ENCODE measurements at places on chromosomes 6 and 20.

GRCh38 chr20:13687815-13688214 is 49.1 kb upstream of the TASP1 start:
- DNase-seq, result no peak

- DNase-seq, result no peak
These were observed 41.1 kb downstream of the FOXP4 start for GRCh38 chr6:41587131-41587879.

- DNase-seq, result no peak
These were observed 20.3 kb upstream of the ABT1 start for GRCh38 chr6:26576407-26576843.

GRCh38 chr6:35147486-35147885 is 6.3 kb upstream of the TCP11 start:
- no peak for DNase-seq

- no peak for DNase-seq
These were observed 4.8 kb downstream of the SLC32A1 start for GRCh38 chr20:38728911-38729642.

DNA sequence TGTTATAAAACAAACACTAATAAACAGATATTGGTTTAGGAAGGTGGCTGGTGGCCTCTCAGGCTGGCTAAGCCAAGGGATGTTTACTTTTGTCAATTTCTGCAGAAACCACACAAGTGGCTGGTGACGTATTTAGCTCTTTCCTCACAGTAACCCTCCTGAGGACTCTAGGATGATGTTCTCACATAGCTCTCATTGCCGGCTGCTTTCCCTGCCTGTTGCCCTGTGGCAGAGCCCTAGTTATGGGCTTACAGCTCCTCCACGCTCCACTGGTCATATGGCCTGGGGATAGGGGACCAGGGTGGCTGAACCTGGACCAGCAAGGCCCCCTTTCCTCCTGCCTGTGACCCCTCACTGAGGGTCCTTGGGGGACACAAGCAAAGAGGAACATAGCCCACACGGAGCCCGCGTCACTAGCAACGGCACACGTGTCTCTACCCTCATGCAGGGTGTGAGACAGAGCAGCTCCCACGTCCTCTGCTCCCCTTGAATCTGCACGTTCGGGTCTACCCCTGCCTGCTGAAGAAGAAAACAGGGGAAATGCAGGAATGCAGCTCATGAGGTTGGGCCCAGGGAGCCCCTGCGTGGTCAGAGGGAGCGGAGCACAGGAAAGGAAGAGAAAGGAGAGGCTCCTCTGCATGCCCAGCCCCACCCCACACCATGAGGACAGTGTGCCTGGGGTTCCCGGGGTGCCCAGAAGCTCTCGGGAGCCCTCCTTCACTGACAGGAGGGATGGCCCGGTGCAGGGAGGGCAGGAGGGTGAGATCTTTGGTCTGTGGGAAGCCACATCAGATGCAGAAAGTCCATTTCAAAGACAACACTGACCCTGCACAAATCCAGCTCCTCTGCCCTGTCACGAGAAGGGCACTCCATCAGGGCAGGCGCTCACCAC is 13.9 kb downstream of the RAMACL start:
- DNase-seq, result no peak

DNA sequence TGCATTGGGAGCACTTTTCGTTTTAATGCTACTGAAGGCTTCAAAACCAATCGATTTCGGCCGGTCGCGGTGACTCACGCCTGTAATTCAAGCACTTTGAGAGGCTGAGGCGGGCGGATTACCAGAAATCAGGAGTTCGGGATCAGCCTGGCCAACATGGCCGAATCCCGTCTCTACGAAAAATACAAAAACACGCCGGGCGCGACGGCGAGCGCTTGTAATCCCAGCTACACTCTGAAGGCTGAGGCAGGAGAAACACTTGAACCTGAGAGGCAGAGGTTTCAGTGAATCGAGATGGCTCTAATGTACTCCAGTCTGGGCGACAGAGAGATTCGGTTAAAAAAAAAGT is 58.4 kb downstream of the TRIM38 start:
- DNase-seq, result no peak

GRCh38 chr6:39078695-39079094 is 30.1 kb downstream of the GLP1R start:
- DNase-seq, result no peak

DNA sequence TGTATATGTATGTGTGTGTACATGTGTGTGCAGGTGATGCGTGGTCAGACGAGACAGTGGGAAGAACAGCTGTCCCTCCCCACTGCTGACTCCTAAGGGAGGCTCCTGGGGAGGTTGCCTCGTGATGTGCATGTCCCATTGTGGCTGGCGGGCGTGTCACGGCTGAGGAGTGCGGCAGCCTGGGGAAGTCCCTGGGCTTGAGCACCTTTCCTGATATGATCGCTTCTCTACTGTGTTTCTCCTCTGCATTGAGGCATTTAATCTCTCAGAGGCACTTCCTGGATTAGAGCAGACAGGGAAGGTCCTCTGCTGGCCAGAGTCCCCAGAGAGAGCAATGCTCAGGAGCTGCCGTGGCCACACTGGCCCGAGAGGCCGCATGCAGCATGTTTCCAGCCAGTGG is 11.4 kb downstream of the NPBWR2 start:
- DNase-seq, result no peak

GRCh38 chr6:25715794-25716193 is 38.7 kb upstream of the SLC17A4 start:
- no peak for DNase-seq

GRCh38 chr6:26016245-26016962 is 53.8 kb downstream of the TRIM38 start:
- DNase-seq, result no peak

DNA sequence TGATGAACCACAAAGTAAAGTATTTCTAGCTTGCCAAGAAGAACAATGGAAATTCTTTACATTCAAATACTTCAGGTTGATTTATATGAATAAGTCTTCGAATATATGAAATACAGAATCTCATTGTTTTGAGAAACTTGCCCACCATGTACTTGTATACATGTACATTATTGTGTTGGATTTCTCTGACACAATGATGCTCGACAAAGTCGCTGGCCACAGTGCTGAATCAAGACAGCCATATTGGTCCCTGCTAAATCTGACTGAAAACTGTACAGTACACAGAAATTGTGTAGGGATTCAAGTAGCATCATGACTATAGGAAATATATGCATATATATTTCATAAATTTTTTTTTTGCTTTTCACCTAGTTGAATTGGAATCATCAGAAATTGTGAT is 13.1 kb upstream of the LIN28B start:
- DNase-seq, result no peak

GRCh38 chr6:56760842-56761241 is 118.2 kb upstream of the DST start:
- no peak for DNase-seq

- DNase-seq, result no peak
These were observed 637 bp downstream of the UBR2 start for GRCh38 chr6:42564506-42564825.

DNA sequence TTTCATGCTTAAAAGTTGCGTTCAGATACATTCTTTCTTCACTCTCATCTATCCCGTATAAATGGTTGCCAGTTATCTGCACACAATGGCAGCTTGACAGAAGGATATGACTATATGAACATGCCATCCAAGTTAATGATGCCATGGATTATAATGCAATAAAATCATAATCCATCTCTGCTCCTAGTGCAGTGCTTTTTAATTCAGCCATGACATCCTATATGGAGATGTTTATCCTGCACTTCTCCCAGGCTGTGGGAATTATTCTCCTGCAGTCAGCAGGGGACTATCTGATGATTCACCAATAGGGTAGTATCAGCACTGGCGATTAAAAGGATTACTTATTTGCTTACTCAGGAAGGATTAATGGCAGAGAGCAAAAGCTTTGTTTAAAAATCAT is 273.8 kb downstream of the SAMD5 start:
- no peak for DNase-seq

DNA sequence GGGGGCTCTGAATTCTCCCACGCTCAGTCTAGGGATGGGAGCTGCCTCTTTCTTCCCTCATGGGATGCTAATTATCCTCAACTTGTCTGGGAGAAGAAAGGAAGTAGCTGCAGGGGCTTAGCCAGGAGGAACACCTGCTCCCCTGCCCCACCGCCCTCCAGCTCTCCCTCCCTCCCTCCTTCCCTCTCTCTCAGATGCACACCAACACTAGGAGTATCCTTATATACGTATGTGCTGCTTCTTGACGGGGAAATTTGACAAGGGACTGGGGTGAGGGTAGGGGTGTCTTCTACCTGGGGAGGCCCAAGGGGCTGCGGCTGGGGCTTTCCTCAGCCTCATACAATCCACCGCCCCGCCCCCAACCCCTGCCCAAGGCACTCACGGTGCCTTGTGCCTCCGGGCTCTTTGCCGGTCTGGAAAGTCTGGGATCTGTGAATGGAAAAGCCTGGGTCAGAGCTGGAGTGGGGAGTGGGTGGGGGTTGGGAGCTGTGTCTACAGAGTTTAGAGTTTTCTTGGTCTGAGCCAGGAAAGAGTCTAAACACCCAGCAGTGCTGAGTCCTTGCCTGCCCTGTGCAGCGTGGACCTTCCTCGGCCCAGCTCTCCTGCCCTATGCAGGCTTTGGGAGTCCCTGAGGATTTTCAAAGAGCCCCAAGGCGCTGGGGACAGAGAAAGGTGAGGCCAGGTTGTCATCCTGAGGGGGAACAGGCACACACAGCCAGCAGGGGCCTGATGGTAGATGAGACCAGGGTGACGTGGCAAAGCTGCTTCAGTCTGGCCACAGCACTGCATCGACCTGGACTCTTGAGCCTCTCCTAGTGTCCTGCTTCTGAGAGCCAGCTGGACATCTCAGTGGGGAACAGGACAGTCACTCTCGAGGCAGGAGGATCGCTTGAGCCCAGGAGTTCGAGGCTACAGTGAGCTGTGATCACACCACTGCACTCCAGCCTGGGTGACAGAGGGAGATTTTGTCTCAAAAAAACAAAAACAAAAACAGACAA is 29.3 kb upstream of the EMILIN3 start:
- no peak for DNase-seq

DNA sequence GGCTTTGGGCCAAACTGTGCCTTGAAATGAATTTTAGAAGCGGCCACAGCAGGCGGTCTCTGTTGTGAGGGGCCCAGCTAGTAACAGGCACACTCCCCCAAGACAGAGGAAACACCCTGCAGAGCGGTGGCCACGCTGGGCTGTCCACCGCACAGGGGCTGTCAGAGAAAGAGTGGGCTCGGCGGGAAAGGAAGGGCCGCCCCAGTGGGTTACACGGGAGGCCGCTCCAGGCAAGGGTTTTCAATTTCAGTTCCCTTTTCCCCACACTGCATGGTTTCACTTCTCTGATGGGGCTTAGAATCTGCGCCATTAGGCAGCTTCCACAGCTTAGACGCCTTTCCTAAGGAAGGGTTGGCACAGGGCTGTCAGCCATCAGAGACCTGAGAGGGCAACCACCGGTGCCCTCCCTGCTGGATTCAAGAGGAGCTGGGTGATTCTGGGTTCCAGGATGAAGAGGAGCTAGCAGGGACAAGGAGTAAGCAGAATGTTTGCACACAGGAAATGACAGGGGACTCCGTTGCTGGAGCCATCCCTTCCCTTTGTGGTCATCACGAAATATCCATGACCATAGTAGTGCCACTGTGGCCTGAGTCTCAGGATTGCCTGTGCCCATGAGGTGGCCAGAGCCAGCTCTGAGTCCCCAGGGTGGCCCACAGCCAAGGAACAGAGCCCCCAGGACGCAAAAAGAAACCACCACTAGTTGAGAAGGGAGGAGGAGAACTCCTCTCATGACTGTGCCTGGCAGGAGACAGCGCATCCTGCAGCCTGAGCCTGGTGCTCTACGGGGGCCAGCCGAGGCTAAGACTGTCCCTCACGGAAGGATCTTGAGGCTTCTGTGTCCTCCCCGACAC is 282.7 kb downstream of the NRN1 start:
- DNase-seq, result no peak

GRCh38 chr6:156832669-156833068 is 55.5 kb downstream of the ARID1B start:
- DNase-seq, result no peak

GRCh38 chr20:46307139-46307998 is 929 bp downstream of the CDH22 start:
- peak; percentile 64 for DNase-seq

DNA sequence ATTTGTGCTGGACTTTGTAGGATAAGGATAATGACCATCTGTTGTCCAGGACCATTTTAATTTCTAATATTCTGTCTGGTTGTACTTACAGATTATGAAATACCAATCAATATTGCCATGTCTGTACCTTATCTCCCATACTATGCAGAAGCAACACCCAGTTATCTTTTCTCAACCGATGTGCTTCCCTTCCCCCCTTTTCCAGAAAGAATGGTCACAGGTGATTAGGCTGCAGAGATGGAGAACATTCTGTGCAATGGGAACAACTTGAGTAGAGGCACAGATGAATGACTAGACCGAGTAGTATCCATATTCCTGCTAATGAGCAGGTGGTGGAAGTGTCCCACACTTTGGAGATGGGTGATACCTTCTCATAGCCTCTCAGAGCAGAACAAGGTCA is 10.5 kb downstream of the RALY start:
- DNase-seq, result no peak

DNA sequence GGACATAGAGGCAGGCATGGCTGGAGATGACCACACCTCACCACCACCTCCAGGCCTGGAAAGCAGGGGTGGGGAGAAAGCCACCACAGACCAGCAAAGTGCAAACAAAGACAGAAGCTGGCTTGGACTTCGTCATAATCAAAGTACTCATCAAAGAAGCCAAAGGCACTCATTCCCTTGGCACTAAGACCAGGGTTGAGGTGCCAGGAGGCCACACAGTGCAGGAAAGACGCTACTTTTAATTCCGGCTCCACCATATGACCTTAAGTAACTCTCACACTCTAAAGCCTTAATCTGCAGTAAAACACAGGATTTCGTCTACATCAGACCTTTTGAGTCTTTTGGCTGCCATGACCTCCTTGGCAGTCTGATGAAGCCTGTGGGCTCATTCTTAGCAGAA is 123.1 kb downstream of the HIVEP2 start:
- no peak for DNase-seq

- DNase-seq, result no peak
These were observed 14.0 kb downstream of the ZC2HC1B start for GRCh38 chr6:143878272-143878760.

DNA sequence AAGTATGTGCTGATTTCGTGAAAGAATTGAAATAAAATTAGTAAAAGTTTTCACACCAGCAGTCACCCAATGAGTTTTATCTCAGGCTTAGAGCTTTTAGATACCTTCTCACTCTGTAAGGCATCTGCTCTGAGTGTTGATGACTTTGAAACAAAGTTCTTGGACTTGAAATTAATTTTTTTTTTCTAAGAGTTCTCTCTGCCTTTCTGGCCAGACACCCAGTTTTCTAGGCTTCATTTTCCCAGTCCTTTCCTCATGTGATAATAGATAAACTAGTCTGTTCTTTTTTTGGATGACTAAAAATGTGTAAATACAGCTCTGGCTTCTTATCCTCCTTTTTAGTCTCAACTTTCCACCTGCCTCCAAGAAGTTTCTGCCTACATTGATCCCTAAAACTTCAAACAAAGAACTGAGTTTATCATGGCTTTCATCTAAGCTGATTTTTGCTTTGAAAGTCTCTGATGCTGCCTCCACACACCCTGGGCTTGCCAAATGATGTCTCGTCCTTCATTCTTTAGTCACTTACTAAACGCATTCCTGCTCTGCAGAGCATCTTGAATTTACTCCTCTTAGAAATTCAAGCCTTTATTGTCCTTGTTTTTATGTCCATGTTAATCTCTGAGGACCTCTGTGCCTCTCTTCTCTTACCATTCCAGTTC is 32.7 kb downstream of the SLX4IP start:
- no peak for DNase-seq

Measured in activated CD4-positive, alpha-beta T cell treated with anti-CD3 and anti-CD28 coated beads for 1 hour (primary cell).